ENCODE measurements at places on chromosomes 11 and 22.

DNA sequence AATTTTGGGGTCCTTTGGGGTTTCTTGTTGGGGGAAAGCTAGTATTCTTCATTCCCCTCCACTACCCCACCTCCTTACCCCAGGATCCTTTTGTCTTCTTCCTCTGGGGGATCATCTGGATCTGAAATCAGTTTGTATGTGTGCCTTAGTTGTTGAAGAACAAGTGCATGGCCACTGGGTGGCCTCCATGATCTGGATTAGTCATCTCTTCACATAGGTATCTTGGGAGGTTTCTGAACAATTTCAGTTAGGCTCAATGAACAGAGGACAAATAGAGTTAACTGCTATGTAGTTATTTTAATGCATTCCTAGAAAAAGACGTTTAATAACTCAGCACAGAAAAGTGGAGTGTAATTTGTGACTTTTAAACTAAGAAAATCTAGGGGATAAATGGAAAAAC is 7.1 kb upstream of the VWA5A start:
- DNase-seq: peak; percentile 33

- DNase-seq: no peak
Measured at GRCh38 chr11:123303924-123304323, 108.9 kb upstream of the CLMP start.

GRCh38 chr11:119320776-119321524 is 4.0 kb upstream of the MCAM start:
- DNase-seq: peak; percentile 79

DNA sequence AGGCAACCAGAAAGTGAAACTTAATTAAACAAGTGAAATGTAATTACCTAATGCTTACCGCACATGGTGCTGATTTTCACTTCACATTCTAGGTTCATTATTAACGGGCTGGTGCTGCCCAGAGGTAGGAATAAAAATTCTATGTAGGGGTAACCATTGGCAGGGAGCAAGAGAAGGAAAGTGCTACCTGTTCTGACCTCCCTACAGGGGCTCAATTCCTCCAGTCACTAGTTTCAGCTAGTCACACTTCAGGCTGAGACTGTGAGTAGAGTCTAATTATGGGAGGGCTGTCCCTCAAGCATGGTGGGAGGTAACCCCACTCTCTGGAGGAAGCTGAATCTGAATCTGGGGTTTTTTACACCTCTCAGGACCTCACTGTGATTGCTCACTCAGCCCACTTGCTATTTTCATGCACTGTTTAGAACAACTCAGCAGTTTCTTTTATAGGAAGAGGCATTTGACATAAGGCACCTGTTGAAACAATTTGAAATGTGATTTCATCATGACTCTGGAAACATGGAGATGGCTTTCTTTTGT is 75.4 kb downstream of the MAML2 start:
- peak; percentile 30 for DNase-seq

GRCh38 chr22:28141614-28142013 is 222.6 kb upstream of the PITPNB start:
- no peak for DNase-seq

DNA sequence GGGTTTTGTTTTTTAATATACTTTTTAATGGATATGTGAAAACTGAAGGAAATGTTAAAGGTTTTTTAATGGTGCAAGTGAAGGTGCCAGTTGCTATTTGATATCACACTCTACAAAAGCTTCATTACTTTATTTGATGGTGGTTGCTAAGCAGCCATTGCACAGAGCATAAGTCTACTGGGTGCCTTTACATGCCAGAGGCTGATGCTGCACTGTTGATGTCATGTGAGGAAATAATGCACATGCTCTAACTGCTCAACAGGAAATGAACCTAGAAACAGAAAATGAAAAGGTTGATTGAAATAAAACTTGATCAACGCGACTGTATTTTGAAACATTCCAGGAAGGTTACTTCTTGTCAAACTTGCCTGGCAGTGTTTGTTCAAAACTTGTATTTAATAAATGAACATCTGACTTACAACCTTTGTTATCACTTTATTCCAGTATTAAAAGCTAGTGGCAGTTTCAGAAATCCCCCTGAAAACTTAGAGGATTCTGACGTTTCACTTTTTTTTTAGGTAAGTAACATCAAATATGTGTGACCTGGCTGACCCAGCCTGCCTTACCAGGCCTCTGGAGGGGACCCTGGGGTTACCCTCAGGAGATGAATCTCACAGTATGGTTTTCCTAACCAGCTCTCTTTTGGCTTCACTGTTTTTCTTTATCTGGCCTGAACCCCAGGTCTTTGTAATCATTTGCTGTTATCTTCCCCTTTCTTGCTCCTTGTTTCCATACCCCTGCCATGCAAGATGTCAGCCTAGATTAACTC is 2.4 kb upstream of the ATP5MG start:
- peak; percentile 75 for DNase-seq

DNA sequence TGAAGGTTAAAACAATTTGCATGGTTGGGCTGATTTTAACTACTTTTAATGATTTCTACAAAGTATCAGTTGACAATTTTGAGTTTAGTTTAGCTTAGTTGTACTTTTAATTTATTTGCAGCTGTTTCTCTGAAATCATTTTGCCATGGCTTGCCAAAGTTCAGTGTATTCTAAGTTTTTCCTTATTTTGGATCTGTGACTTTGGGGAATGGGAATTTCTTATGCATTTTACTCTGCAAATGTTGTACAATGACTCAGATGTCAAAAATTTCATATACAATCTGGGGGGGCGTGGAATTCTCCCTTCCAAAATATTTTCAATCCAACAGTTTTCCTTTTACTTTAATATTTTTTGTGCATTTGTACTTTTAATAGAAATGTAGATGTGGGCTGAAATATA is 8.9 kb upstream of the DCHS1 start:
- no peak for DNase-seq

- no peak for DNase-seq
Measured at GRCh38 chr11:86673872-86674750, 1.7 kb upstream of the ME3 start.

DNA sequence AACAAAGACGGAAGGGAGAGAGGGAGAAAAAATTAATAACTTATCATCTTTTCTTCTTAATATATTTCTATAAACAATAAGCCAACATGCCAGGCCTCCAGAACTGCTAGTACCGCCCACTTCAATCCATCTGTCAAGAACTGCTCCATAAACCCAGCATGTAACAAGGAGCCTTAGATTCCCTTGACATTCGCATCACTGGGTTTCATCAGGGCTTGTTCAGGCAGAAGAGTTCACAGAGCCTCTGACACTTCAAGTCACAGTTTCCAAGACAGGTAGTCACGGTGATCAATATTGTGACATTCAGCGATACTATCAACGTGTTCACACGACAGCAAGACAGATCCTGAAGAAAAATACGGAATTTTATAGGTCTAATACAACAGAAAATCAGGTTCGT is 61.7 kb downstream of the LARGE2 start:
- DNase-seq: no peak

GRCh38 chr11:27250867-27251665 is 111.9 kb downstream of the CCDC34 start:
- no peak for DNase-seq

GRCh38 chr11:69101115-69101791 is 52.5 kb downstream of the TPCN2 start:
- peak; percentile 80 for DNase-seq

GRCh38 chr22:37151401-37151800 is 1.7 kb upstream of the IL2RB start:
- DNase-seq: no peak

All from activated naive CD4-positive, alpha-beta T cell treated with anti-CD3 and anti-CD28 coated beads, Interleukin-2, amount 10 ng/mL, durations not matched to agents 7 days and 5 days (primary cell).